Lung (tissue), 17 donors: ENCODE measurements at places on chromosomes 1 and 21. TPM values are rescaled to one million over a fixed set of nuclear protein-coding genes. Genes with fewer than 3 reads are reported as not detected.

FAM72B gene
- total RNA-seq: 1.1 TPM

C1orf115 gene
- total RNA-seq: 18.2 TPM

PDPN gene
- 27.9 TPM for total RNA-seq

CLCA1 gene
- not detected for total RNA-seq

DISP3 gene
- not detected for total RNA-seq

TMEM61 gene
- total RNA-seq: 1.1 TPM

SERTAD4 gene
- 7.8 TPM for total RNA-seq

C2CD4D gene
- total RNA-seq: 0.40 TPM

ZBTB8A gene
- total RNA-seq: 13.9 TPM
